ENCODE measurements at places on chromosomes 16 and 17. TPM values are rescaled to one million over a fixed set of nuclear protein-coding genes. Genes with fewer than 3 reads are reported as not detected.

DNA sequence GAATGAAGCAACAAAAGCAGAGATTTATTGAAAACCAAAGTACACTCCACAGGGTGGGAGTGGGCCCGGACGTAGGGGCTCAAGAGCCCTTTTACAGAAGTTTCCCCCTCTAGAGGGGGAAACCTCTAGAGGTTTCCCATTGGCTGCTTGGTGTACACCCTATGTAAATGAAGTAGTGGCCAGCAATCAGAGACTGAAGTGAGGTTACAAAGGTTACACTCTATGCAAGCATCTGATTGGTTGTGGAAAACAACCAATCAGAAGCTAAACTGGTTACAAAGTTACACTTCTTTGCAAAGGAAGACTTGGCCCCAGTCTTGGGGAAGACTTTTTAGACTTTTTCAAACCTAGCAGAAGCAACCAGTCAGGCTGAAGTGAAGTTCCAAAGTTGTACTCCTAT lies 27.1 kb downstream of the CRAMP1 start:
- DNase-seq = no peak

- no peak for DNase-seq
These were observed 37.9 kb upstream of the PIK3R6 start for GRCh38 chr17:8905331-8905730.

DNA sequence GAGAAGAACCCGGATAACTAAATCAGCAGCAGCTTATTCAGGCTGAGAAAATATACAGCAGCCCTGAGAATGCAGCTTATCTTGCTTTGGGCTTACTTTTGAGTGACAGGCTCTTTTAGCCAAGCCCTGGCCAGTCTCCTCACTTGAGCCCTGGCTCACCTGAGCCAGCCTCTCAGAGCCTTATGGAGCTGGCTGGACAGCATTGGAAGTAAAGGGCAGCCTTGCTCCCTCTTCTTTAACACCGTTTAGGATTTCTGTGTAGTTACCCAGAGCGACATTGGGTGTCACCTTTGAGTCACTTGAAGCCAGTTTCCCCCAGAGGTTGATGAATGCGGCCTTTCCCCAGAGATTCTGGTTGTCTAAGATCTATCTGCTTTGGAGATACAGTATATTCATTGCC lies 7.7 kb upstream of the NPIPB2 start:
- DNase-seq = peak; percentile 36

The MARVELD3 gene
- total RNA-seq = 30.0 TPM

DNA sequence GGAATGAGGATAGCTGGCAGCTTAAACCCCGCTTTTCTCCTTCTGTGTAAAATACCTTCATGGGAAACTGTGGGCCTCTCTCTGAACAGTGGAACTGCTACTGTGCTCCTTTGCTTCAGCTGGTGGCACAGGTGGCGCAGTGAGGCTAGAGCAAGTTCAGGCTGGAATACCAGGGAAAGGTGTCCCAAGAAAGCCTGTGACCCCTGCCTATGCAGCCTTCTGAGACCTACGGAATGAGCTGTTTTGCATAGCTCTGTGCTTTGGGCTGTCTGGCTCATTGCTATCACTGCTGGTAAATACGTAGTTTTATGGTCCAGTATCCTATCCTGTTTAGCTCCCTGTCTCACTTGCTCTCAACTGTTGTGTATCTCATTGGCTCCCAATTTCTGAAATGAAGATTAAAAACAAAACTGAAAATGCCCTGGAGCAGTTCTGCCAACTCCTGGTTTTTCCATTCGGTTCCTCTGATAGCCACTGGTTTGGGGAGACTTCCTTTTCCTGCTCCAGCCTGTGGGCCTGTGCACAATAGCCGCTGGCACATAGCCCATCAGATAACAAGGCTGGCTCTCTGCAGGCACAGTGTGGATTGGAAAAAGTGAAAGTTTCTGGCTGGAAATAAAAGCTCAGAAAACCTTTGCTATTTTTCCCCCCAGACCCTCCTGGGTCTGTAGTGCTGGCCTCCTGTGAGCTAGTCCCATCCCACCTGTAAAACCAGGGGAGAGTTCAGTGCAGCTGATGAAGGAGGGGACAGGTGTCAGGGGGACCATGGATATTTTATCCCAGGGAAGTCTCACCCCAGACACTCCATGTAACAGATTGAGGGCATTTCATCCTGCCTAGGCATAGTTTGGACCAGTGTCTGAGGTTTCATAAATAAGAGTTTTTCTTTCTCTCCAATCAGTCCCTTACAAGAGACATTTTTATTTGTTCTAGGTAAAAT lies 24.0 kb downstream of the LIMD2 start:
- DNase-seq = no peak

- DNase-seq = no peak
These were observed 33.5 kb upstream of the NUFIP2 start for GRCh38 chr17:29327412-29327811.

DNA sequence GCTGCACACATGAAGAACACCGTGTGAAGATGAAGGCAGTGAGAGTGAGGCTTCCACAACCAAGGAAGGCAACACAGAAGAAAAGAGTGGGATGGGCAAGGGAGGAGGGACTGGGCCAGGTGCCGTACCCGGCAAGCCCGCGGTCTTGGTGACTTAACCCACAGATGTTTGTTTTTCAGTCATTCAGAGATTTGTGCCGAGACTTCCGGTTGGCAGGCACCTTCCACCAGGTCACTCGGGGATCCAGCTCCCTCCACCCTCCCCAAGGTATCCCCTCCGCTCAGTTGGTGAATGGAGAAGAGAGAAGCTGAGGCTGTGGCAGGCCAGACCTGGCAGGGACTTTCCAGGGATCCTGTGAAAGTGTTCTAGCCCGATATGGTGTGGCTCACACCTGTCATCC lies 4.9 kb upstream of the KREMEN2 start:
- no peak for DNase-seq

DNA sequence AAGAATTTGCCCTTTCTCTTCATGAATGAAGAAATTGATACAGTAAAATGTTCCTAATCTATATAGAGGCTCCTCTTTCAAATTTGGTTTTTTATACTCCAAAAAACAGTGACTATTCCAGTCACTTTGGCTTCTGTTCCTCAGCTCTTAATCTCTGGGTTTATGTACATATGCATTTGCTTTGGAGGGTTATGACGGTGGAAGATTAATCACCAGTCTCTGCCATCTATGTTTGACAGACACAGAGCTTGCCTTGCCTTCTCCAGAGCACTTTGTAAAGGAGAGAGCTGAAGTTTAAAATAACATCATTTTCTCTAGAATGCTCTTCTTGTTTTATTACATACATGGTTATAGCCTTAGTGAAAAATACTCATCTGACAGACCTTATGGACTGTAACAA lies 99.3 kb downstream of the NLK start:
- DNase-seq = no peak
